CD8-positive, alpha-beta T cell (primary cell): ENCODE measurements at places on chromosomes 5 and 9.

GRCh38 chr5:6721442-6721841 lies 8.2 kb downstream of the TENT4A start:
- no peak for DNase-seq

DNA sequence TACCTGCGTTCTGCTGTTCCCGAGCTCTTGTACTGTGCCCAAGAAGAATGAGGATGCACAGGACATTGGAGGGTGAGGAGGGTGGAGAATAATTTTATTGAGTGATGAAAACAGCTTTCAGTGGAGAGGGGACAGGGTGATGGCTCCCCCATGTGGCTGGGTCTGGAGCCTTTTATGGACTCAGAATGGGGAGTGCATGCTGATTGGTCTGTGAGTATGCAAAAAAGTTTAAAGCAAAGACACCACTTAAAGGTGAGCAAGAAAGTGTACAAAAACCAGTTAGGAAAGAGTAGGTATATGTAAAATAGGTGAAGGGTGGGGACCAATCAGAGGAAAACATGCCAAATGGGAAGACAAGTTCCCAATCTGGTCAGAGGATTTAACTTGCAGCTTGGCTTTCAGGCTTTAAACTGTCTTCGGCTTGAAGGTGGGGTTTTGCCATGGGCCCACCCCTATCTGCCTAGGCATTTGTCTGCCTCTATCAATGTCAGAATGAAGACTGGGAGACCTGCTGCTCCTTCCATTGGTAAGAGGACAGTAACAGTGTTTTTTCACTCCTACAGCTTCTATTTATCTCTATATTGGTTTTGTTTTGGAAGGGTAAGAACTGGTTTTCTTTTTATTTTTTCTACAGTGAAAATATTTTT lies 118.0 kb upstream of the RAI14 start:
- DNase-seq = no peak

DNA sequence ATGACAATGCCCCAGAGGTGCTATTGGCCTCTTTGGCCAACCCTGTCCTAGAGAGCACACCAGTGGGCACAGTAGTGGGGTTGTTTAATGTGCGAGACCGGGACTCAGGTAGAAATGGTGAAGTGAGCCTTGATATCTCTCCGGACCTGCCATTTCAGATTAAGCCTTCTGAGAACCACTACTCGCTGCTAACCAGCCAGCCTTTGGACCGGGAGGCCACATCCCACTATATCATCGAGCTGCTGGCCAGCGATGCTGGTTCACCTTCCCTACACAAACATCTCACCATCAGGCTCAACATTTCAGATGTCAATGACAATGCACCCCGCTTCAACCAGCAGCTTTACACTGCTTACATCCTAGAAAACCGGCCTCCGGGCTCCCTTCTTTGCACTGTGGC lies 1.4 kb downstream of the PCDHGC5 start:
- no peak for DNase-seq

GRCh38 chr9:15146268-15146700 lies 160.7 kb downstream of the TTC39B start:
- DNase-seq = no peak

DNA sequence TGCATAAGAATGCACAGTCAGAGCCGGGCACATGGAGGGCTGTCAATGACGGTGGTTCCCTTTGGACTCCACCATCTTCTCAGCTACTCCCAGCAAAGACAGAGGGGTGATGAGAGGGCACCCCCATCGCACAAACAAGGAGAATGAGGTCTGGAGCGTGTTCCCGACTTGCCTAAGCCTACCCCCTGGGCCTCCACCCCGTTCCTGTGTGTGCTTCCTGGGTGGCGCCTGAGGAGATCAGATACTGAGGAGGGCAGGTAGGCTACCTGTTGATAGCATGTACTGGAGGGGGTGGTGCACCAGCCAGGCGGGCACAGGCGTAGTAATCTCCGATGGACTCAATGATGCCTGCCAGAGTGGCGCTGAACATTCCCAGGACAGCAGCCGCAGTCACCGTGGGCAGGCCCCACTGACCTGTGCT lies 4.1 kb downstream of the SLC23A1 start:
- no peak for DNase-seq

- peak; percentile 49 for DNase-seq
Measured at GRCh38 chr5:31581498-31582099, 49.5 kb downstream of the C5orf22 start.

DNA sequence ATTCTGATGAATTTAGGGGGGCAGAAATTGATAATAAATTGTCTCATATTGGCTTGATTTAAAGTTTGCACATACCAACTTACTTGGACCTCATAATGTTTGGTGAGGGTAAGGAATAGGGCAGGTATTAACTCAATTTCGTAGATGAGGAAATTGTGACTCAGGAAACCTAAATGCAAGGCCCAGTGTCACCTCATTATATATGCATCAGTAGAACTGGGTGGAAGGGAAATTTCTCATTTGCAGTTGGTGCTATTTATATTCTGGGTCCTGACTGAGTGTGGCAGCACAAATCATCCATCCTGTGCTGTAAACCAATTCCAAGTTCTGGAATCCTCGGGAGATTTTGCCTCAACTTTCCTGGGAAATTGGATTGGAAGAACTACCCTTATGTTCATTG lies 103.0 kb downstream of the SPATA31D1 start:
- no peak for DNase-seq

DNA sequence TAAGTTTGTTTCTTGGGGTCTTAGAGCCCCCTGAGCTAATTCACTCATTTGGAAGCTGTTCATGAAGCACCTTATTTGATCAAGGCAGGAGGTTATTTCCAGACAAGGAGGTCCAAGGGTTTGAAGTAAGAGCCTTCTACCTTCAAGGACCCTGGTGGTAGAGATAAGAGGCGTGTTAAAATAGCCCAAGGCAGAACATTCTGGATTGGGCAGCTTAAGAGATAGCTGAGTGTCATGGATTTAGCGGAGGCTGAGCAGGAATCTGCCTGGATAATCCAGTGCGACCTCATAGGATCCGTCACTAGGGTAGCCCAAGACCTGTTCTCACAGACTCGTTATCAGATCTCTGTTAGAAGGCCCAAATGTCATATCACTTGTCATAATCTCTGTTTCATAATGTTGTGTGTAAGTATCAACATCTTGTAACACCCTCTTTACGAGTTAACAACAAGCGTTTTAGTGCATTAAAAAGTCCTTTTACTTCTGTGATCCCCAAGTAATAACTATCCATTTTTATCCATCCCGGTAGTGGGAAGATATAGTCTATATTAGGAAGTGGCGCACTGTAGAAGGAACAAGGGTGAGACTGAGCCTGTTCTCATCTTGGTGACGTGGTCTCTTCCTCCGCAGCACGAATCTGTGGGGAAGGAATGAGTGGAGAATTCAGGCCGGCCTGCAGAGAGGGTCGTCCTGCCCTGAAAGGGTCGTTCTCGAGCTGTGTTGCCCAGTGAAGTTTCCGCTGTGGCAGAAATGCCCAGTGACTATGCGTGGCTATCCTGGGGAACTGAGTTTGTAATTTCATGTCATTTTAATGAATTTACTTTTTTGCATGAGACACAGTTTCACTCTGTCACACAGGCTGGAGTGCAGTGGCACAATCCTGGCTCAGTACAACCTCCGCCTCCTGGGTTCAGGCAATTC lies 28.8 kb downstream of the SLC25A25 start:
- no peak for DNase-seq

DNA sequence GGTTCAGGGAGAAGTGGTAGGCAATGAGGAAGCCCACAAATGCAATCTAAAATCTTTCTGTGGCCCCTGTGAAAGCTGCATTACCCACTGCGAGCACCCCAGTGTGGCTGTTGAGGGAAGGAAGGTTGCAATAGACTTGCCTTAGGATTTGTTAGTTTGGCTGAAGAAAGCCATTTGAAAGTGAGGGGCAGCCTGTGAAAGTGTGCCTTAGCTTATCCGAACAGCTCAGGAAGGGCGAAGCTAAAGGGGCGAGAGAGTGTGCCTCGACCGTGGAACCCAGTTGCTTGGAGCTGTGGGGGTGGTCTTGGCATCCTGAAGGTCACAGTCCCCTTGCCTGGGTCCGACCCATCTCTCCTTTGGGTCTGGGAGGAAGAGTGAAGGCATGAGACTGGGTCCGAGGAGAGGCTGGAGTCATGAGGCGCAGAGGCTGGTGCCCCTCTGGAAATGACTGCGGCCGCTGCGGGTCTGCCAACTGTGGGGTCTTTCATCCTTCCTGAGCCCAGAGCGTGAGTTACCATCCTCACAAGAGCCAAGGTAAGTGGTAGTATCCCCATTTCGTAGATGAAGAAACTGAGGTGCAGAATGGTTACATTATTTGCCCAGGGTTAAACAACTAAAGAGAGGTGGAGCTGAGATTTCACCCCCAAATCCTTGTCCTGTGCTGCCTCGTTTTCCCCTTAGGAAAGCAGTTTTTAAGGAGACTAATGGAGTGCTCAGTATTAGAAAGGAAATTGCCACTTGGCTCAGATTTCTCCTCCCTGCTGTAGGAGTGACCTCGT lies 24.4 kb downstream of the SLC25A25 start:
- DNase-seq = no peak

- no peak for DNase-seq
Measured at GRCh38 chr9:104810421-104811339, 46.8 kb downstream of the NIPSNAP3B start.

- DNase-seq = no peak
Measured at GRCh38 chr9:108640230-108640629, 215.6 kb downstream of the ACTL7B start.

DNA sequence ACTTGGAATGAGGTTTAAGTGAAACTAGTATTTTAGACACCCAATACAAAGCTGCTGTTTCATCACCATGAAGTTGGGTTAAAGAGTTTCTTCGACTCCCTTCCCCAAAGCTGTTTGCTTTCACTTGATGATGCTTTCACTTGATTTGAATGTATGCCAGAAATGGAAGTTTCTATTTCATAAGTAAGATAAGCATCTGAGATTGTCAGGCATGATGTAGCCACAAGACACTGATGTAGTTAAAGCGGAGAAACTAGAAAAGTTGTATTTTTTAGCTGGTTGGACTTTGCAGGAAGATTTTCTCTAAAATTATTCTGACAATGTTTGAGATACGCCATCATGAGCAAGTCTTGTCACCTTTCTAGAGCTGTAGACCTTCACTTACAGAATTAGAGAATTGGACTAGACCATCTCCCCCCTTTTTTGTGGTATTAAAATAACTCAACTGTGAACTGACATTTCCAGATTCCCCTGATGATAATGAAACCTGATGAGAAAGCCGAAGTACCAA lies 20.0 kb downstream of the MOCS2 start:
- no peak for DNase-seq

DNA sequence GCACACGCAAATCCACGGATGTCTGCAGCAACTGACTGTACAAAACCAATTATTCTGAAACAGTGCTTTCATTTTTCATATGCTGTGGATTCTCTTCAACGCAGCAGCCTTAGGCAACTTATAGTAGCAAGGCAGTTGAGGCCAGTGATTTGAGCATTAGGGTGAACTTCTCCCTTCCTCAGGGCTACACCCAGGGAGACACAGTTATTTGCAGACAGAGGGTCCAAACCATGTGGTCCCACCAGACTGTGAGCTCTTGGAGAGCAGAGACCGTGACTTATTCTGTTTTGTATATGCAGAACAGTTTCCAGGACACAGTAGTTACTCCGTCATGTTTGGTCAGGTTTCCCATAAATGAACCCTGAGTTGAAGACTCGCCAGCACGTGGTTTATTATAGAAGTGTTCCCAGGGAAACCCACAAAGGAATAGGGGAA lies 19.0 kb upstream of the WHRN start:
- no peak for DNase-seq

DNA sequence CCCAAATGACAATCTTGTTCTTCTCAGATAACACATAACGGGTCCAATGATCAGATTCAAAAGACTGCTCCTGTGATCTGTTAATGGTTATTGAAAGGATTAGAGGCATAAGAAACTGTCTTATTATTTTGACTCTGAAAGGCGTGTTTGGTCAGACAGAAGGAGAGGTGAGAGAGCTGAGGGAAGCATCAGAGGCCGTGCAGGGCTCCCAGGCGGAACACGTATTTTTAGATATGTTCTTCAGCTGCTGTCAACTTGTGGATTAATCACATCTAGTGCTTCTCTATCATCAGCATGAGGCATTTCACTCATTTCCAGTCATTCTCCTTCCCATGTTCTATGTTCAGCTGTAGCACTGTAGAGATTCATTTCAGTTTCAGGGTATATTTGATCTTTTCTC lies 199.8 kb downstream of the MAPKAP1 start:
- no peak for DNase-seq

- DNase-seq = no peak
Measured at GRCh38 chr5:2284678-2285077, 402.0 kb upstream of the IRX4 start.

- no peak for DNase-seq
Measured at GRCh38 chr9:89768650-89769071, 163.8 kb downstream of the GADD45G start.

GRCh38 chr9:22657713-22658112 lies 211.1 kb downstream of the DMRTA1 start:
- DNase-seq = no peak

DNA sequence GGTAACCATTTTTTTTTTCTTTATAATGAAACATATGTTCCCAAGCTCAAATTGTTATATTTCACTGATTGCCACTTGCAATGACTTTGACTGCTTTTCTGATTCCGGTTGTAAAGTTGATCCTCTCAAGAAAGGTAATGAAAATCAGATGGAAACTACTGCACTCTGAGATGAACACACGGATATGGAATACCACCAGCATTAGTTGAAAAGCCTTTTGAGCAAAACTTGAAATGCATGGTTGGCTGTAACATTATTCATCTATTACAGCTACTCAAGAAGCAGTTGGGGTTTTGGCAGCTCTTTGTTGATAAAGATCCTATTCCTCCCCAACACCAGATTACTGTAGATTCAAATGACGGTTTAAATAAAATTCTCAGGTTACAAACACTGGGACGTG lies 591.6 kb upstream of the DMAC1 start:
- DNase-seq = no peak

GRCh38 chr5:15249152-15249551 lies 250.8 kb upstream of the FBXL7 start:
- DNase-seq = no peak

DNA sequence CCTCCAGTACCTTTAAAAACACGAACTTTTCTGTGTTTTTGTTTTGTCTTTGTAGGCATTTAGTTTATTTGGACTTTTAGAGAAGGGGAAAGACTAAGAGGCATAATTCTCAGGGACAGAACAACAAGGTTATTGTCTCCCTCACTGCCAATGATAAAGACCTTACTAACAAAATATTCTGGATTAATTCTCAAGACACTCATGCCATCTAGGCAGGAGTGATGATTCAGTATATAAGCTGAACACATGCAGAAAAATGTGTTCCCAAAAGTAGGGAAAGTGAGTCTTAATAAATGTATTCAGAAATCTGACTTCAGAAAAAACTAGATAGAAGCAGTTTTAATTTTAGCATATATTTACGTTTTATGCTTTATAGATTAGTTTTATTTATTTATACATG lies 17.4 kb upstream of the ASPN start:
- DNase-seq = no peak

DNA sequence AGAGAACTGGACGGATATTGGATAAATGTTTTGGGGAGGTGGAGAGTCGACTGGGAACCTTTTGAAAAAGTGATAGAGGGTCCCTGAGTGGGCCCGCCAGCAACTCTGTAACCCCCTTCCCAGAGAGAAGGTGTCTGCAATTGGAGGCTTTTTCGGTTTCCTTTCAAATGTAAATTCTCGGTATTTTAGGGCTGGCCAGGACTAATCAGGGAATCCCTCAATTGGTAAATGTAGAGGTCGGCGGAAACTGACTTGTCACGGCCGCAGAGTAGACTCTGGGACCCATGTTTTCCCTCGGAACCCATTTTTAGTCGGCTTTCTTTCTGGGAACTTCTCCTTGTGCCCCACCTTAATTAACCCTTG lies 524 bp downstream of the CCNB1 start:
- no peak for DNase-seq
